Pancreas (tissue), 10 donors: ENCODE measurements at places on chromosomes 1 and 21. TPM values are rescaled to one million over a fixed set of nuclear protein-coding genes. Genes with fewer than 3 reads are reported as not detected.

The CD1B gene
- not detected for total RNA-seq

- DNase-seq: no peak
Measured at GRCh38 chr1:8463144-8463927, 145.4 kb downstream of the SLC45A1 start.

The PRAMEF14 gene
- total RNA-seq: not detected

The HAO2 gene
- total RNA-seq: not detected

DNA sequence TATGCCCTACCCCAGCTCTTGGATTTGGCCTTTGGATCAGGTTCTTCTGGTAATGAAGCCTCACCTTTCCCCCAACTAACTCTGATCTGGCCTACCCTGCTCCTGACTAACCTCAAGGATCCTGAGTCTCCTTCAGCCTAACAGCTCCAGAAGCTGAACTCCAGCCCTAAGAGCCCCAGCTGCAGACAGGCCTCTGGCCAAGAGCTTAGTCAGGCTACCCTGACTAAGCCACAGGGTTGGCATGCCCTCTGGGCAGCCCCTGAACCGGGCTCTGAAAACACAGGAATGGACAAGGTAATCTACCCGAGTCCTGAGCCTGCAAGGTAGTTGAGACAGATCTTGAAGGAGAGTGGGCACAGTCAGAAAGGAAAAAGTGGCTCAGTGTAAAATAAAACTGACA lies 29.4 kb downstream of the COA7 start:
- no peak for DNase-seq

GRCh38 chr1:48570568-48570967 lies 98.6 kb upstream of the SPATA6 start:
- no peak for DNase-seq

DNA sequence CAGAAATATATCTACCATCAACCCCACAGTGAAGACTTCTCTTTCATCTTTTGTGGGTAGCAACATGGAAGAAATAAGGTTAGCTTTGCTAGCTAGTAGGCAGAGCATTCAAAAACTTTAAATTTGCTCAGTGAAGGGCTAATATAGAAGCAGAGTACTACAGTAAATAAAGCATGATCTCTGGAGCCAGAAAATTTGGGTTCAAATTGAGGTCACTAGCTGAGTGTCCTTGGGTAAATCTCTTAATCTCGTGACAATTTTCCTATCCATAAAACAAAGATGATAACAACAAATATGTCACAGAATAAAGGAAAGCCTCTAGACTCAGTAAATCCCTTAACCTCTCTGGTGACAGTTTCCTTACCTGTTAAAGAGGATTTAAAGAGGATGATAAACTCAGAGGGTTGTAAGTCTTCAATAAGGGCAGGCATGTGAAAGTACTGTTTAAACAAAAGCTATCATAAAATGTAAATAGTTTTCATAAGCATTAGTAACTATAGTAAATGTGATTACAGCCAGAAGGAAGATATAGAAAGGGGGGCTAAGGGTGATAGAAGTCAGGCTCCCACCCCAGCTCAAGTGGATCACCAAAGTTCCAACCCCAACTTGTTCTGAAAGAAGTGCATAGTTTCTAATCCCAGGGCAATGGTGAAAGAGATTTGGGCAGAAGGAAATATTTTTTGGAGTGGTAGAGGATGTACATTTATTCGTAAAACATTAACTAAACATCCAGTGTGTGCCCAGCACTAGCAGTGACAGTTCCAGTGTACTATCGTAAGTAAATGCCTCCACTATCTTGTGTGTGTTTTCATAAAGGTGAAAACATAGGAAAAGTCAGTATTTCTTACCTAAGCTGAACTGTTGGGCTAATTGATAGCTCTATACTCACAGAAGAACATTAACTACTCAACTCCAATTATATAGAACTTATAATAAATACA lies 24.8 kb downstream of the TM2D1 start:
- no peak for DNase-seq

DNA sequence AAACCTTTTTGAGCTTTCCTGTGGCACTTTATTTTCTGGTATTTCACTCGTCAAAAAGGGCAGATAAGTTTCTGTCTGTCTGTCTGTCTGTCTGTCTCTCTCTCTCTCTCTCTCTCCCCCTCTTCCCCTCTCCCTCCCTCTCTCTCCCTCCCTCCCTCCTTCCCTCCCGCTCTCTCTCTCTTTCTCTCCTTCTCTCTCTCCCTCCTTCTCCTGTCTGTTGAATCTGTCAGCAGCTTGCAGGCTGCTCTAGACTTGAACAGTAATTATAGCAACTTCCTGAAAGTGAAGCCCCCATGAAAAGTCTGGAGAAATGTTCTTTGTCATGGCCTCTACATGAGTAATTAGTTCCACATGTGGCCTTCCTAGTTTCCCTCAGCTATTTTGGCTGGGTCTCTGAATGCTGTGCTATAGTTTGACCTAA lies 275.2 kb upstream of the C1orf105 start:
- no peak for DNase-seq

The GLIS1 gene
- total RNA-seq: not detected

DNA sequence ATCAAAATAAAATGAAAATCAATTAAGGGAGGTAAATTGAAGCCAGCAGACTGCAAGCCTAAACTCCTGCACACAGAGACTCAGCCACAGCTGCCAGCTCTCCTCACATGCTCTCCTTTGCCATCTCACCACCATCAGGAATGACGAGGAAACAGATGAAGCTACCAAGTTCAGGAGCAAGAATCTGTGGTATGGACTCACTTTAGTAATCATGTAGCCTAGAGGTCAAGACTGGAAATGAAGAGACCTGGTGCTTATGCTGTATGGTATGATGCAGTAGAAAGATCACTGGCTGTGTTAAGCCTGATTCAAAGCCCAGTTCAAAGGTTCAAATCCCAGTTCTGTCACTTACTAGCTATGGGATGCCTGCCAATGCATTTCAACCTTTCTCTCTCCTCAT lies 78.9 kb upstream of the CAMK1G start:
- no peak for DNase-seq

GRCh38 chr21:32929633-32930038 lies 96.1 kb upstream of the OLIG2 start:
- no peak for DNase-seq

- DNase-seq: no peak
Measured at GRCh38 chr1:153192697-153193096, 10.5 kb upstream of the LELP1 start.

DNA sequence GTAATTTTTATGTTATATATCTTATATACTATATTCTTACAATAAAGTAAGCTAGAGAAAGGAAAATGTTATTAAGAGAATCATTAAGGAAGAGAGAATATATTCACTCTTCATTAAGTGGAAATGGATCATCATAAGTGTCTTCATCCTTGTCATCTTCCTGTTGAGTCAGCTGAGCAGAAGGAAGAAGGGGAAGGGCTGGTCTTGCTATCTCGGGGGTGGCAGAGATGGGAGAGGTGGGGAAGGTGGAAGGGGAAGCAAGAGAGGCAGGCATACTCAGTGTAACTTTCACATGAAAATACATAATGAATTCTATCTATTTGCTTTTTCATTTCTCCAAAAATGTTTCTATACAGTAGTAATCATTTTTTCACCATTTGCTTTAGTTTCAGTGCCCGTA lies 5.1 kb downstream of the DNASE2B start:
- DNase-seq: no peak

The TRAF3IP3 gene
- 1.5 TPM for total RNA-seq

DNA sequence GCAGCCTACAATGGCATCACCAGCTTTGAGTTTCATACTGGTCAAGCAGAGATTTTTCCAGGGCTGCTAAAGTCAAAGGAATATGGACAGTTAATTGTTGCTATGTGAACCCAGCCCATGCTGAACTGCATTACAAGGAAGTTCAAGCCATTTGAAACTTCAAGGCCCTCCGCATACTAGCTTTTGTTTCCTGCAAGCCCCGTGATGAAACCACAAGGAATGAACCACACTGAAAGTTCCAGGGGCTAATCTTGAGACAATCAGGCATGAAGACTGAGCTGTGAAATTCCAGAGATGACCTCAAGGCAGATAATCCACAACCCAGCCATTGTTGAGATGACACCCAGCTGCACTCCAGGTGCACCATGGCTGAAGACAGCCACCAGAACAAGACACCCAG lies 180.8 kb downstream of the C1orf21 start:
- DNase-seq: no peak

The MNDA gene
- 7.0 TPM for total RNA-seq

DNA sequence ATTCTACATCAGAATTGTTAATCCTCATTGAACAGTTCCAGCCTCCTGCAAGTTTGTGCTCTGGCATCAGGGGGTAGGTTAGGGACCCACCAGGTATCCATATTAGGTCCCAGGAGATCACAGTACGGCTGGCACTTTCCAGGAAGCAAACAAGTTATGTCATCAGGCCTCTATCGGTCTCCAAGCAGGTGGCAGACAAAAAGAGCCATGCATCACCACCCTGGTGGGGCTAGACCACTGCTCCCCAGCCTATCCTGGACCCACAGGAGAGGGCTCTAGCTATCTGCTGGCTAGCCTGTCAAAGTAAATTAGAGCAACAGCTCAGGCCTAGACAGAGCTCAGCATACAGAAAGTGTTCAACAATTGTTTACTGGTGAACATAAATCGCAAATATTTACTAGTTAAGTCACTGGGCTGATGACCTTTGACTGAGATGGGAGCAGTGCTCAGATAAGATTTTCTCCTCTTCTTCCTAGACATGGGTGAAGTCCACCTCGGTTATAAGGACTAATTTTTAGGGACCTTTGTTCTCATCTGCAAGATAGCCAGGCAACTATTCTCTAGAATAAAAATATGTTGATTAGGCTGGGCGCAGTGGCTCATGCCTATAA lies 6.4 kb downstream of the NUAK2 start:
- DNase-seq: no peak

DNA sequence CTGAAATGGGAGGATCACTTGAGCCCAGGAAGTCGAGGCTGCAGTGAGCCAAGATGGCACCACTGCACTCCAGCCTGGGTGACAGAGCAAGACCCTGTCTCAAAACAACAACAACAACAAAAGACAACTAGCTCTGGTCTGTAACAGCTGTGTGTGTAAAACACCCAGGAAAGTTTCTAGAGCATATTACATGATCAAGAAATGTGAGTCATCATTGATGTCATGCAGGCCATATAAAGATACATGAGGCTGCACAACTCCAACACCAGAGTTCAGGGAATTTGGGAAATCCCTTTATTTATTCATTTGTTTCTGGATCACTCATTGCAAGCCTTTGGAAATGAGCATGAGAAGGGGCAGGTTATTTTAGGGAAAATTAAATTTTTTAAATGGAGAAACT lies 50.3 kb upstream of the CTPS1 start:
- no peak for DNase-seq

GRCh38 chr21:36603221-36603620 lies 95.7 kb upstream of the SIM2 start:
- no peak for DNase-seq
